Stomach (tissue), 19 donors: ENCODE measurements at places on chromosomes 12 and 14. TPM values are rescaled to one million over a fixed set of nuclear protein-coding genes. Genes with fewer than 3 reads are reported as not detected.

DNA sequence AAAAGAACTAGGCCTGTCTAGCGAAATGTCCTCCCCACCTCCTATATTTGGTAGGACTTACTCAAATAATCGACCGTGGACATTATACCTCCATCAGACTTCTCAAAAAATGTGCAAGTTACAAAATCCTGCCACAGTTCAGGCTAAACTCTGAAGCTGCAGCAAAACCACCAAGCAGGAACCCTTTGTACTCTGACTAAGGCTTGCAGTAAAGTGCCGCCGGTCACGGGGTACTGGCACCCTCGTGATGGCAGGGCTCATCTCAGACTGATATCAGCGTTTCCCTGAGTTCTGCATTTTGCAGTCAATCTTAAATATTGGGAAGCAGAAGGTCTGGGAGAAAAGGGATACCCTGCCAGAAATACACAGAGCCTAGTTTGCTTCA, 17.1 kb downstream of the SLC11A2 start:
- DNase-seq: peak; percentile 42

GRCh38 chr12:12722435-12723148, 5.4 kb downstream of the CDKN1B start:
- peak; percentile 36 for DNase-seq

- peak; percentile 98 for DNase-seq
Measured at GRCh38 chr12:6778574-6779550, 6.5 kb downstream of the LAG3 start.

The NANOG gene
- polyA plus RNA-seq: not detected

DNA sequence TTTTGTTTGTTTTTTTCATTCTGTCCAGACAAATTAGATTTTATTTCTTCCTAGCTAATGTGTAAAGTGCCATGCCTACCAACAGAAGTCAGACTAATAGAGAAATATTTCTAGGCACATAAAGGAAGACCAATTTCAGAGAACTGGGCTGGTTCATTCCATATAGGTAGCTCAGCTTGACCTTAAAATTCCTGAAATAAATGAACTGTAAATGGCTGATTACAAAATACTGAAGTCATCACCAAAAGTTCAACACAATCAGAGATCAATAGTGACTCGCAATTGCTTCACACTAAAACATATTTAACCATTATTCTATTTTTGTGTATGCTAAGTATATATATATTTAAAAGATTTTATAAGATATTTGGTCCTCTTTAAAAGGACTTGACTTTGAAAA, 34.2 kb downstream of the PTPRB start:
- DNase-seq: no peak

DNA sequence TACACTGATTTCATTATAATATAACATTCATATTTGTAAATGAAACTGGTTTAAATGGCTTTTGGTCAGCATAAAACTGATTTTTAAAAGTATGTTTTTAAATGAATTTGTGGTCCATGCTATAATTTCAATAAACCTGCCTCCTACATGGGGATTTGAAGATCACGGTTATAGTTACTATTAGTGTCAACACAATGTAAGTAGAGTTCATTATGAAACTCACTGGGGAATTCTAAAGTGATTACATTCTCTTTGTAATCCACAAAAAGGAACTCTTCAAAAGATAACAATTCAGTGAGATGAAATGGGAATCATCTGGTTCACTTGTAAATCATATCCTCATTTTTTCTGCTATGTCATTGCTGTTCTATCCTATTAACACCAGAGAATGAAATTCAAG, 204.5 kb upstream of the G2E3 start:
- DNase-seq: no peak
